ENCODE measurements at places on chromosomes 3 and 15.

GRCh38 chr3:196124608-196125007 lies 42.7 kb upstream of the TFRC start:
- DNase-seq, result no peak

- no peak for DNase-seq
Observed at GRCh38 chr3:100697723-100698285, 11.5 kb upstream of the TFG start.

GRCh38 chr3:40574050-40574449 lies 49.3 kb downstream of the ZNF621 start:
- DNase-seq, result no peak

GRCh38 chr3:156298014-156298413 lies 177.6 kb downstream of the KCNAB1 start:
- no peak for DNase-seq

DNA sequence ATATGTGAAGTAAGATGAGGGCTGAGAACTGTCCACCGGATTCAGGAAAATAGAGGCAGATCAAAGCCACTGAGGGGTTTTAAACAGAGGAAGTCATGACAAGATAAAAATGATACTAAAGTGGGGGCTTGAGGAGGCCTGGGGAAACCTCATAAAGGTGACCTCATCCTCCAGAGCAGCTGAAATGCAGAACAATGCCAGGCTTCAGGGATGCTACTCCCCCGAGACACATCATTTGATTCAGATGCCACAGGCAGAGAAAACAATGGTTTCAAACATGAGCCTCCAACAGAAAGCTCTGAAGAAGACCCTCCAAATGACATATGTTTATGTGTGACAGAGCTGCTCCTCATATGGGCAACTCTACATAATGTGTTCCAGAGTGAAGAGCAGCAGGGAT lies 6.4 kb downstream of the CFAP20DC start:
- no peak for DNase-seq
